ENCODE measurements at places on chromosomes 6 and 20.

GRCh38 chr6:144731229-144731628 is 446.1 kb downstream of the UTRN start:
- no peak for DNase-seq

DNA sequence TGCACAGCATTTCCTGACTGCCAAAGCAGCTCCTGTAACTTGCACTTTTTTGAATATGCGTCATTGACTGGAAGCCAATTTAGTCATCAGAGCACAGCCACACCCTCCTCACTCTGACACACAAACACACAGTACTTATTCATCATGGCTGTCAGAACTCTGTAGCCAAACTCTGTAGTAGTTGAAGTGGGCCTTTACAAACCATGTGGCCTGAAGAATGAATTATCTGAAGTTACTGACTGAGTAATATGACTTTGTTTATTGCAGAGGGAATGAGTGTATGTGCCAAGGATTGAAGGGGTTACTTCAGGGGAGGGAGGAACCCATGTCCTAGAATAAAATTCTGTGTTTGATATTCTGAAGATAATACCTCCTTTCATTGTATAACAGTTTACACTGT is 102.7 kb downstream of the FIG4 start:
- peak; percentile 82 for DNase-seq

DNA sequence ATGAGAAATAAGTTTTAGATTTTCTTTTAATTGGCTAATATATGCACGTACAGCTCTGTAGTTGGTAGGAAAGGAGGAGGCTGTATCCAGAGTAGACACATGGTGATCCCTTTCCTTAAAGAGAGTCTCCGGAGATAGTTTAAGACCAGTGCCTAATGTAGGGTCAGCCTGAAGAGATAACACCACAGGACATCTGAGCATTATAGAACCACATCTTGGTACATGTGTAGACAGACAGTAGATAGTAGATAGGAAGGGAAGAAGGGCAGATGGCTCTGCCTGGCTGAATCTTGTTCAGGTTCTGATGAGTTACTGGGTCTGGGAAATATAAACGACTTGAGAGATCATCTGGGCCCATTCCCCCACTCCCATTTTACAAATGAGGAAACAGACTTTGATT is 18.5 kb downstream of the CHMP4B start:
- no peak for DNase-seq

DNA sequence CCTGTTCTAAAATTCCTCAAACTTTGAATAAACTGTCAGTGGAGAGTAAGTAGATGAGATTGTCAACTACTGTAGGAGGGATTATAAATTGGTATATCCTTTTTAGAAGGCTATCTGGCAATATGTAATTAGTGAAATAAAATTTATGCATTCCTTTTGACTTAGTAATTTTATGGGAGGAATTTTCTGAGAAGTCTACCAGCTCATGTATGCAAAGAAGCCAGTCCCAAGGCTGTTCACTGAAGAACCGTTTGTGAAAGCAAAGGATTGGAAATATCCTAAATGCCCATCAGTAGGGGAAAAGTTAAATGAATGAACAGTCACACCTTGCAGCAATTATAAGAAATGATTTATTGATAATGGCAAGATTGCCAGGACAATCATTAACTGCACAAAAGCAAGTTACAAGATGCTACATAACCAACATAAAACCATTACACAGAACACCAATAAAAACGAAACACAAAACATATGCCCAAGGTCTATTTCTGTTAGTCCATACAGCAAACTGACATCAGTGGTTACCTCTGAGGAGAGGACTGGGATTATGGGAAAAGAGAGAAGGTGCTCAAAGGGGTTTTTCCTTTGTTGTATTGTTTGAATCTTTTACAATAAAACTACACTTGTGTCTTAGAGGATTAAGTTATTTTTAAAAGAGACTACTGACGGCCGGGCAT is 4.6 kb upstream of the DSTN start:
- DNase-seq, result no peak

DNA sequence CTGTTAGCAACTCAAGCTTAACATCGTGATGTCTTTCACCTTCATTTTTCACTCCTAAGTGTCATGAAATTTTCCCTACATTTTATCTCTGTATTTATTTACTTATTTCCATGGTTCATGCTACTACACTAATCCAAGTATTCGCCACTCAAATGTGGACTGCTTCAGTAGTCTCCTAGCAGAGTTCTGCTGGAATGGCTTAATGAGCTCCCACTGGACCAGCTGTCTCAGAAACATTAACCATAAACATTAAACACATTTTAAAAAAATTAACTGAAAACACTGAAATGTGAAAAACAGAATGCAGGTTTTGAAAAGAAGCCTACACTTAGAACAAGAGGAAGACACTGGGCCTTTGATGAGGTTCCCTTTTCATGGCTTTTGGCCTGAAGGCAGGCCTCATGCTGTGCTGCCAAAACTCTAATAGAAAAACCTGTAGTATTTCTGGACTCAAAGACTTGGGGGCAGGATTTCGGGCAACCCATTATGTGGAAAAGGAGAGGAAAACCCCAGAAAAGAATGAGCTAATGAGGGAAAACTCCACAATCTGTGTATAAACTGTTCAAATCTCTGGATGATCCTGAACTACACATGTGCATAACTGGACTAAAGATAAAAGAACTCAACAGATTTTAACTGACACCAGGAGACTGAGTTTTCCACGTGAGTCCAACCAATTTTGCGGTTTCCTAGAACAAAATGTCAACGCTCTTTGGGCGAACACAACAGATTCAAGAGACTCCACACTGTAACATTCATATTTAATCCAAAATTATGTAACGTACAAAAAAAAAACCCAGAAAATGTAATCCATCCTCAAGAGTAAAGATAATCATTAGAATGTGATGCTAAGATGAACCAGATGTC is 33.0 kb downstream of the SAMD3 start:
- DNase-seq, result no peak

- no peak for DNase-seq
These were observed 66.8 kb downstream of the LMBRD1 start for GRCh38 chr6:69729870-69730449.

DNA sequence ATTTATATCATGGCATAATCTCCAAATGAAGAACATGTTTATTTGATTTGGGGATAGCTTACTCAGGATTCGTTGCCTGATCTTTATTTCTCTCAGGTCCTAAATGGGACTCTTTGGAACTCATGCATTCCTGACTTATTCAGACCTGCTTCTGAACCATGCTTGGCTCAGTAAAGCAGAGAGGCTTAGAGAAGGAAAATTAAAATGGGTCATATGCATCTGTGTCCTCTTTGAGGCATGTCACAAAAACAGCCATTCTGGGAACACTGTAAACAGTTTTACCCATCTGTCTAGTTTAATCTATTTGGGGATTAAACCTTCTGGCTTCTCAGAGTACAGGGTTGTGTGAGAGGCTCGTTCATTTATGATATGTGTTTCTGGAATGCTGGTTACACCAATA is 1017.3 kb downstream of the KIF16B start:
- DNase-seq, result no peak

DNA sequence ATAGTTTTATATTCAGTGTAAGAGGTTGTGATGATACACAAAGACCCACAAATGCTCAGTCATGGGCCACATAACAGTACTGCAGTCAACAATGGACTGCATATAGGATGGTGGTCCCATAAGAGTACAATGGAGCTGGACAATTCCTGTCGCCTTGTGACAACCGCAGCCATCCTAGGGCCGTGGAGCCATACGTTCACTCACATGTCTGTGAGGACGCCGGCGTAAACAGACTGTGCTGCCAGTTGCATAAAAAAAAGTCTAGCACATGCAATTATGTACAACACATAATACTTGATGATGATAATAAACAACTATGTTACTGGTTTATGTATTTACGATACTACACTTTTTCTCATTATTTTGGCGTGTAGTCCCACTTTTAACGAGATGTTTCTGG is 30.9 kb downstream of the BFSP1 start:
- DNase-seq, result no peak

DNA sequence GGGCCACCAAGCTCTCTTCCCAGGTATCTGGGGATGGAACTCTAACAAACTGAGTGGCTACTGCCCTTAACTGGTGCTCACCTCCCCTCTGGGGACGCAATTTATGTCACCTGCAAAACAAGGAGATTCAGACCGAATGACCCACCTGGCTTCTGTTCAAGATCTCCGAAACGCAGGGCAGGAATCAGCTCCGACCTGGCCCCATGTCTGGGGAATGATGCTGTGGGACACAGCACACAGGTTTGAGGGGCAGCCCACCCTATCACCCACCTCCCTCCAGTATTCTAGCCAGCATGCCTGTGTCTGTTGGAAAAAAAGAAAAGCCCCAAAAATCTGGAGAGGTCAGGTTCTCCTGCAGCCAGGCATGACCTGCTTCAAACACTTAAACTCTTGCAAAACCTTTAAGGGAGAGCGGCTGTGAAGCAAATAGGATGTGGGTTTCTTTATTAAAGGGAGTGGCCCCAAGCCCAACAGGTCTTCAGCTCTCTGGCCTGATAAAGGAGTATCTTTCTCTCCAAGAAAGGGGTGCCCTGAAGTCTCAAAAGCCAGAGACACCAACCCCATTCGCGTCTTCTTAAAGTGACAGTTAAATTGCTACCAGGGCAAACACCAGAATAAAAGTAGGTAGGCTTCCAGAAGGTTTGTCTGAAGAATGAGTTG is 6.4 kb downstream of the PREX1 start:
- no peak for DNase-seq
